ENCODE measurements at places on chromosomes 6 and 20. TPM values are rescaled to one million over a fixed set of nuclear protein-coding genes. Genes with fewer than 3 reads are reported as not detected.

RFX6 gene
- total RNA-seq: not detected

SAPCD1 gene
- 2.6 TPM for total RNA-seq

TBC1D32 gene
- 5.4 TPM for total RNA-seq

CST1 gene
- total RNA-seq: not detected

EFCAB8 gene
- 0.72 TPM for total RNA-seq

BPI gene
- total RNA-seq: not detected

- H3K36me3 ChIP-seq: no peaks in the 10 kb centered on the region
- DNase-seq: no peak
- no peak overlapping the region for H3K27ac ChIP-seq
- H3K4me3 ChIP-seq: no peak overlapping the region
Observed at GRCh38 chr20:36642136-36642535, 3.9 kb downstream of the SLA2 start.

GRCh38 chr20:58852543-58853271, at the start of gene GNAS:
Gene GNAS, plus strand, starts transcription at chr20:58852716.
- H3K27me3 ChIP-seq: peaks cover 79% of the 10 kb centered on the region
- H3K36me3 ChIP-seq: no peaks in the 10 kb centered on the region
- peak; percentile 84 for DNase-seq
- no peak within 1 kb of the TSS for H3K27ac ChIP-seq
- peaks cover 3% of the 10 kb centered on the region for H3K4me1 ChIP-seq

GRCh38 chr20:17345321-17345720, 118.5 kb downstream of the PCSK2 start:
- H3K4me3 ChIP-seq: no peak overlapping the region
- no peaks in the 10 kb centered on the region for H3K36me3 ChIP-seq
- H3K27ac ChIP-seq: no peak overlapping the region

DNA sequence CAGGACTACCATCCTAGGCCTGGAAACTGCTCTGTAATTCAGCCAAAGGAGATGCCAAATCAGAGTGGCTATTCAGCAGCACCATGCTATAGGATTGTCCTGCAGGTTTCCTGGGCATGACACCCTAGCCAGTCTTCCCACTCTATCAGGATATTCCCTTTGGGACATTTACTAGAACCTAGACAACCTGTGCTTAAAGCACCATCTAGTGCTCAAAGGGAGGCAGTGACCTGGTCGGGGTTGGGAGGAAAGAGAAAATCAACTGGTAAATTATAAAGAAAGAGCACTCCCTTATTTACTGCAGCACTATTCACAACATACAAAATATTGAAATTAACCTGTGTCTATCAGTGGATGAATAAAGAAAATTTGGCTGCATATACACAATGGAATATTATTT, 67.2 kb upstream of the SMLR1 start:
- no peak overlapping the region for H3K27ac ChIP-seq
- no peak overlapping the region for H3K4me3 ChIP-seq
- no peaks in the 10 kb centered on the region for H3K36me3 ChIP-seq
- no peak for DNase-seq
- H3K4me1 ChIP-seq: no peaks in the 10 kb centered on the region

- H3K27ac ChIP-seq: no peak overlapping the region
- H3K27me3 ChIP-seq: no peaks in the 10 kb centered on the region
- H3K4me3 ChIP-seq: no peak overlapping the region
- peaks cover 4% of the 10 kb centered on the region for H3K4me1 ChIP-seq
- H3K36me3 ChIP-seq: no peaks in the 10 kb centered on the region
Observed at GRCh38 chr6:163387317-163387716, 27.2 kb upstream of the QKI start.

DNA sequence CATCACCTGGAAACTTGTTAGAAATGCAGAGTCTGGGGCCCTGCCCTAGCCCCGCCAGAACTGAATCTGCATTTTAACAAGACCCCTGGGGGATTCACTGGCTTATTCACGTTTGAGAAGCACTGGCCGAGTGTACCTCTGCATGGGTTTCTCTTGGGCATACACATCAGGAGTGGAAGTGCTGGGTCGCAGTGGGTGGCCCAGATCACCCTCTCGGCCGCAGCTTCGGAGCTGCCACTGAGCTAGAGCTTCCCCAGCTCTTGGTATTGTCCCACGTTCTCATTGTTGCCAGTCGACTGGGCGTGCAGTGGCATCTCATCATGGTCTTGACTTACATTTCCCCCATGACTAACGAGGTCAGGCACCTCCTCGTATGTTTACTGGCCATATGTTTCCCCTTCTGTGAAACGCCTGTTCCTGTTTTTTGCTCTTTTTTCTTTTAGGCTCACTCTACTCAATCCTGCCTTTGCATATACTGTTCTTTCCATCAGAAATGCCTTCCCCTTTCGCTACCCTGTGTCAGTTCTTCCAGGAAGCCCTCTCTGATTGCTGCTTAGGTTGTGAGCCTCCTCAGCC, 3.0 kb upstream of the DLGAP4 start:
- H3K36me3 ChIP-seq: no peaks in the 10 kb centered on the region
- H3K27ac ChIP-seq: no peak overlapping the region
- peaks cover 81% of the 10 kb centered on the region for H3K27me3 ChIP-seq
- H3K4me3 ChIP-seq: no peak overlapping the region
- peaks cover 6% of the 10 kb centered on the region for H3K4me1 ChIP-seq
- peak; percentile 49 for DNase-seq

- no peak overlapping the region for H3K4me3 ChIP-seq
- no peaks in the 10 kb centered on the region for H3K36me3 ChIP-seq
- H3K27ac ChIP-seq: no peak overlapping the region
- H3K4me1 ChIP-seq: no peaks in the 10 kb centered on the region
- no peak for DNase-seq
Observed at GRCh38 chr6:137175157-137175867, 1.9 kb upstream of the IL22RA2 start.

GRCh38 chr6:408599-409102, 17.1 kb downstream of the IRF4 start:
- peaks cover 13% of the 10 kb centered on the region for H3K4me1 ChIP-seq
- H3K27me3 ChIP-seq: no peaks in the 10 kb centered on the region
- no peaks in the 10 kb centered on the region for H3K36me3 ChIP-seq
- no peak overlapping the region for H3K4me3 ChIP-seq
- DNase-seq: peak; percentile 86

Measured in upper lobe of right lung (tissue), 1 donor.